T-cell (primary cell): ENCODE measurements at places on chromosomes 2 and 18.

DNA sequence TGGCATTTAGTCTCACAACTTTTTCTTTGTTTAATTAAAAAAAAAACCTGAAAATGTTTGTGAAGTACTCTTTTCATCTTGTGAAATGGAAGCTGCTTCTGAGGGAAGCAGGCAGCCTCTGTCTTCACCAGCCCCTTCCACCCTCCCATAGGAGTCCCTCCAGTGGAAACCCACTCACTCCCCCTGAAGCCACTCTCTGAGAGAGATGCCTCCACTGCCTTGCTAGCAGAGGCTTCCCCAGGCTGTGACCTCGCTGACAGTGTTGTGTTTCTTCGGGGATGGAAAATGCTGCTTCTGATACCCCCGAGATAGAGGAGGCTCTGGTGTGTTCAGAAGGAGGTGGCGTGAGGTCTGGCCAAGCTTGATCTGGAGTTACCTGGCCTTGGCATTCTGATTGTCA lies 59.9 kb downstream of the SH3RF3 start:
- DNase-seq = no peak

GRCh38 chr2:181780047-181780651 lies 99.8 kb upstream of the NEUROD1 start:
- no peak for DNase-seq

DNA sequence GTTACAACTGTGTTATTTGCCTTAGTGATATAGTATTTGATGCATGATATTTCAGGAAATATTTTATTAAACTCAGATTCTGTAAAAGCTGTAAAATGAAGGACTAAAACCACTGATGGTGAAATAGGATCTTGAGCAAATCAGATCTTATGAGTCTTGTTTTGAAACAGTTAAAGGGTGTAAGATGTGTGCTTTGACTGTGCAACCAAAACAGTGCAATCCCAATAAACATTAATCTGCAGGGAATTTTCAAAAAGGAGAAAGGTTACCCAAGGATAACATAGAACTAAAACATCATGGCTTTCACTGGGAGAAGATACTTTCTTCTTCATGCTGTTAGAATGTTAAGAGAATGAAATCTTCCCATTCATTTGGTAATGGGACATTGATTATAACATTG lies 378.7 kb downstream of the PARD3B start:
- DNase-seq = no peak

- no peak for DNase-seq
These were observed 67.4 kb downstream of the TNP1 start for GRCh38 chr2:216792222-216793021.

DNA sequence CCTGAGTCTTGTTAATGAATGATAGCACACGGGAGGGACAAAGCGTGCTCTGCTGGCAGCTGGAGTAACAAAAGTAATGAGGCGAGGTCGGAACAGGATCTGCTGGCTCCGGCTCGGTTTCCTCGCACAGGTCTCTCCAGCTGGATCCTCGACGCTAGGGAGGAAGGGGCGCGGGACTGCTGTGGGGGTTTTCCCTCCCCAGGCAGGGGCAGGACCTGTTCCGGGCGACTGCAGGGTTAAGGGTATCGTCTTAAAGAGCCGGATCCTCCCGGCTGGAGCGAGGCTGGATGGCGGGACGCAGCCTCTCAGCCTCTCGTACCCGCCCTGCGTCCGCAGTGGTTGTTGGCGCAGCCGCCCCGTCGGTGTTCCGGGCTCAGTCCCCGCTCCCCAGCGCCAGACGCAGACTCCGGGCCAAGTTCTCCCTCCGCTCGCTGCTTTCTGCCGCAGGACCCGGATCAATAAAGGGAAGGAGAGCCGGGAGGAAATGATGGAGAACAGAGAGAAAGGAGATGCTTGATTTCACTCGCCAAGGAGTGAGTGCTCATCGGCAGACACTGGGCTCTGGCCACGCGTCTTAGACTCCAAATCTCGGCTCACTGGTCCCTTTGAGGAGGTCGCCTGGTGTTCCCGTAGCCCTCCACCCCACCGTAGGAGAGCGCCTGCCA lies 1.1 kb upstream of the LIPG start:
- DNase-seq = no peak

- DNase-seq = no peak
These were observed 7.2 kb downstream of the NT5DC4 start for GRCh38 chr2:112728029-112728362.

GRCh38 chr18:13589316-13589715 lies 137.0 kb downstream of the FAM210A start:
- no peak for DNase-seq

- no peak for DNase-seq
These were observed 46.4 kb upstream of the CXCR4 start for GRCh38 chr2:136164280-136164776.

DNA sequence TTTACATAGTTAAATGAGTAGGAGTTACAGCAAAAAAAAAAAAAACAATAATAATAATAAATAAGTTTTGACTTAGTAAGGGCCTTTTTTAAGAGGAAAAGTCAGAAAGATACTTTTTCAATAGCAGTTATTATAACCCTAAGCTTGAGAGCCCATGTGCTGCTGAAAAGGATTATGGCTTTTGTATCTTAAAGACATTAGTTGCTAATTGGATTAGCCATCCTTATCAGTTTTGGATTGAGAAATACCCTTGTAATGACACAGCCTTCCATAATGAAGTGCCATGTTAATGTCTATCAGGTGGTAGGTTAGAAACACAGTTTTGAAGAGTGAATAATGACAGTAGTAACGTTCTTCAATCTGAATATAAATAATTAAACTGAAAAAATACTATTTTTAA lies 554.0 kb downstream of the RIT2 start:
- no peak for DNase-seq

GRCh38 chr2:99615247-99615771 lies 125.5 kb upstream of the REV1 start:
- no peak for DNase-seq

DNA sequence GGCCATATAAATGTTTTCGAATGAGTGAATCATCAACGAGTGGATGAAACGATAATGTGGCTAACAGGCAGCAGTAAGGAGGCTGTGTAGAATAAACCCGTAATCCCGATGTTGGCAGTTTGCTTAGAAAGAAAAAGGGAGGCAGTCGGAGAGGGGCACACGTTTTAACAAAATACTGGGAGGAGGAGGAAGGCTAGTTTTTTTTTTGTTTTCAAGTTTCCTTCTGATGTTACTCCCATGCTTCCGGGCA lies 476 bp upstream of the MSH2 start:
- DNase-seq = no peak

- no peak for DNase-seq
These were observed 28.3 kb downstream of the MYO7B start for GRCh38 chr2:127563458-127564428.

DNA sequence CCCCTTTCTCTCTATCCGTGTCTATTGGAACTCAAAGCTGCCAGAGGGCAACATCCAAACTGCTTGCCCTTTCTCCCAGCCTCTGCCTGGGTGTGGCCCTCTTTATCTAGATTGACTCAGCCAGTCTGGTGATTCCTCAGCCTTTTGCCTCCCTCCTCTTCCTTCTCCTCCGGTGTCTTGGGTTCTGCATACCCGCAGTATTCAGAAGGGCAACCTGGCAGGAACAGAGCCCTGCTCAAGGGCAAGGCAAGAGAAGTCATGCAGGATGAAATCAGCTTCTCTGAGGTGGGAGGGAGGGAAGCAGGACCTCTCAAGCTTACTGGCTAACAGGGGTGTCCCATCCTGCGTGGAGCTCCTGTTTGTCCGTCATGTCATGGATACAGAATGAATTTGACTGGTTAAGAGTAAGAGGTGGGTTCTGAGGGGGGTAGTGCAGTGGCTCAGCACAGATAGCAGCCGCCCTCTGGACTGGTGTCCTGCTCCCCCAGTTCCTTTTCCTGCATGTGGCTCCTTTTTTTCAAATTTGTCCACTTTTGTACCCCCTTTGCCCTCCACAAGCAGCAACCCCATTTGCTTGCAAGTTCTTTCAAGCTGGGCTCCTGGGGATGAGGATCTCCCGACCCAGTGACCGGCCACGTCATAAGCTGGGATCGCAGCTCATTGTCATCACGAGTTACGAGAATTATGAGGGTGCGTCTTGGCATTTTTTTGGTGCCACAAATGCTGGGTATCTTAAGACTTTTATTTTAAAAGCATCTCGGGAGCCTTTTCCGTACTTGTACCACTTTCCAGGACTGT lies 154.1 kb downstream of the FHOD3 start:
- no peak for DNase-seq
